Natural killer cell (primary cell): ENCODE measurements at places on chromosomes 16 and 17. TPM values are rescaled to one million over a fixed set of nuclear protein-coding genes. Genes with fewer than 3 reads are reported as not detected.

DNA sequence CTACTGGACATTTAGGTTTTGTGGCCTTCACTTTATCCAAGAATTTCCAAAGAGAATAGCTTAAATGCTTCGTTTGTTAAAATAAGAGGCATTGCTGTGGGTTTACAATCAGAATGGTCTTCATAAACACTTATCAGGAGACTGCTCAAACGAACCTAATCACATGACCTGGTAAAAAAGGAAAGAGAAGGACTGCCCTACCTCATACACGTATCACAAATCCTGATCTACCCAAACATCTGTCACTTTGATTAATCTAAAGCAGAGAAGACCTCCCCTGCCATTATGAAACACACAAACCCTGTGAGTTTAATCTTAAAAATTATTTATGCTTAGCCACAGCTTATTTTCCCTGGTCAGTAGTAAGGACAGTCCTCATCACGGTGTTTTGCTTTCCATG, 76.6 kb downstream of the PARN start:
- H3K27me3 ChIP-seq = no peaks in the 10 kb centered on the region
- no peak overlapping the region for H3K4me3 ChIP-seq
- no peak overlapping the region for H3K27ac ChIP-seq
- peaks cover 31% of the 10 kb centered on the region for H3K36me3 ChIP-seq
- no peak for DNase-seq

GRCh38 chr17:12574525-12574924, 91.2 kb upstream of the MYOCD start:
- H3K27me3 ChIP-seq = no peaks in the 10 kb centered on the region
- no peak overlapping the region for H3K27ac ChIP-seq
- H3K36me3 ChIP-seq = no peaks in the 10 kb centered on the region
- no peaks in the 10 kb centered on the region for H3K4me1 ChIP-seq
- no peak for DNase-seq

The PPP1R27 gene
- not detected for total RNA-seq

The HAGH gene
- total RNA-seq = 37.5 TPM

DNA sequence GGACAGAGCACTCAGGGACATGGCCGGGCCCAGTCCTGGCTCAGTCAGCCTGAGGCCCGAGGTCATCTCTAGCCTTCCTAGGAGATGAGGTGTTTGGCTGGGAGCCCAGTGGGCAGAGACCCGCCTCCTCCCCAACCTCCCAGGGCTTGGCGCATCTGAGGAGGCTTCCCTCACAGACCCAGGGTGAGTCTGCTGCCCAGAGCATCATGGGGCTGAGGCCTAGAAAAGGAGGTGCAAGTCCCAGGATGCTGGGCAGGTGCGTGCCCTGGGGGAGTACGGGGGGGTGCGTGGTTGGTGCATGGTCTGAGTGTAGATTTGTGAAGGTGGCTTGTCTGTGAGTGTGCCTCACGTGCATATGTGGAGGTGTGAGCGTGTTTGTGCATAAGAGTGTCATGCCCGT, 4.7 kb downstream of the PDE6G start:
- no peak for DNase-seq
- peaks cover 3% of the 10 kb centered on the region for H3K27me3 ChIP-seq
- H3K4me1 ChIP-seq = peaks cover 17% of the 10 kb centered on the region
- no peak overlapping the region for H3K27ac ChIP-seq
- no peaks in the 10 kb centered on the region for H3K36me3 ChIP-seq

DNA sequence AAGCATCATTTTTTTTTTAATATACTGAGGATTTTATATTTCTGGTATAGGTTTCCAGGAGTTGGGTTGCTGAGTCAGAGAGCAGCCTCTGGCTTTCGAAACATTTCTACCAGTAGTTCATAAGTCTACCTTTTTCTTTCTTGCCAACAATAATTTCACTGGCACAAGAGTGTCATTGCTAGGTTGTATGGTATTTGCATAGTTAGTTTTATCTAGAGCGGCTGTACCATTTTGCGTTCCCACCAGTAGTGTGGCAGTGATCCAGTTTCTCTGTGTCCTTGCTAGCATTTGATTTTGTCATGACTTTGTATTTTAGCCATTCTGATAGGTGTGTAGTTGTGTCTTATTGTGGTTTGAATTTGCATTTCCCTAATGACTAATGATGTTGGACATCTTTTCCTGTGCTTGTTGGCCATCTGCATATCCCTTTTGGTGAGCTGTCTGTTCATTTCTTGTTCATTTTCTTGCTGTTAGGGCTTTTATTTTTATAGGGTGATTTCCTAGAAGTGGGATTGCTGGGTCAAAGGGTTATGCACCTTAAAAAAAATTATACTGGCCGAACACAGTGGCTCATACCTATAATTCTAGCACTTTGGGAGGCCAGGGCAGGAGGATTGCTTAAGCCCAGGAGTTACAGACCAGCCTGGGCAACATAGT, 39.9 kb downstream of the SNX29 start:
- no peak overlapping the region for H3K4me3 ChIP-seq
- peaks cover 2% of the 10 kb centered on the region for H3K4me1 ChIP-seq
- H3K27me3 ChIP-seq = no peaks in the 10 kb centered on the region
- no peak for DNase-seq
- no peak overlapping the region for H3K27ac ChIP-seq

DNA sequence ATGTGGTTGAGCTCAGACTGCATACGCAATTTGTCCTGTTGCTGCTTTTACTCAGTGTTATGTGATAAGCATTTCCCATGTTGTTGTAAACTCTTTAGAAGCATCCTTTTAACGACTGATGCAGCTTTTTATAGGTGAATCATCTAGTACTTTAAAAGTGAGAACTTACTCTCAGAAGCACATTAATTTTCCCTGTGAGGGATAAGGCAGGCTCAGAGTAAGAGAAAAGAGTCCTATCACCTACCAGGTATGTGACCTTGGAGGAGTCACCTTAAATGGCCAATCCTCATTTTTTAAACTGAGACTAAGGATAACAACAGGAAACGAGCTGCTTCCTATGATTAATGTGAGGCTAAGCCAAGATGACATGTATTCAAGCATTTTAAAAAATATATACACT, 34.4 kb upstream of the GAN start:
- H3K4me1 ChIP-seq = no peaks in the 10 kb centered on the region
- H3K4me3 ChIP-seq = no peak overlapping the region
- H3K36me3 ChIP-seq = no peaks in the 10 kb centered on the region
- no peak for DNase-seq

- DNase-seq = no peak
- H3K27me3 ChIP-seq = no peaks in the 10 kb centered on the region
- H3K36me3 ChIP-seq = peaks cover 27% of the 10 kb centered on the region
- no peak overlapping the region for H3K4me3 ChIP-seq
Measured at GRCh38 chr16:66616169-66616568, 11.7 kb downstream of the CMTM3 start.

DNA sequence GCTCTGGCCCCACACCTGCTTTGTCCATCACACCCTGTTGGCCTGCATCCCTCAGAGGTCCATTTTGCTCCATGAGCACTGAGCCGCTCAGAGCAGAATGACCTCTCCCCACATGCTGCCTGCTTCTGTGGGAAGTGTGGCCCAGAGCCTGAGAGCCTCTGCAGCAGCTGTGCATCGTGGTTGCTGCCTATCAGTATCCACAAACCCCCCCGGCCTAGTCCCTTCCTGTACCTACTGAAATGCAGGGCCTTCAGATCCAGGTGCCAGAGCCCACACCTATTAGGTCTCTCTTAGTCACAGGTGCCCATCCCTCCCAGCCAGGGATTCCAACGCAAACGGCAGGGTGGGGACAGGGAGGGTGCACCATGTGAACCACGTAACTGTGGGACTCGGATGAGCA, 16.6 kb upstream of the TRPV3 start:
- H3K36me3 ChIP-seq = peaks cover 2% of the 10 kb centered on the region
- H3K4me1 ChIP-seq = no peaks in the 10 kb centered on the region
- H3K4me3 ChIP-seq = no peak overlapping the region
- H3K27me3 ChIP-seq = no peaks in the 10 kb centered on the region
- no peak overlapping the region for H3K27ac ChIP-seq

The HYDIN gene
- 0.82 TPM for total RNA-seq

- no peaks in the 10 kb centered on the region for H3K36me3 ChIP-seq
- no peak overlapping the region for H3K27ac ChIP-seq
- peaks cover 27% of the 10 kb centered on the region for H3K4me1 ChIP-seq
- DNase-seq = no peak
- no peak overlapping the region for H3K4me3 ChIP-seq
- no peaks in the 10 kb centered on the region for H3K27me3 ChIP-seq
Measured at GRCh38 chr17:1752425-1753262, 9.2 kb upstream of the SERPINF1 start.

The OR1A1 gene
- not detected for total RNA-seq

The MMP2 gene
- total RNA-seq = not detected

DNA sequence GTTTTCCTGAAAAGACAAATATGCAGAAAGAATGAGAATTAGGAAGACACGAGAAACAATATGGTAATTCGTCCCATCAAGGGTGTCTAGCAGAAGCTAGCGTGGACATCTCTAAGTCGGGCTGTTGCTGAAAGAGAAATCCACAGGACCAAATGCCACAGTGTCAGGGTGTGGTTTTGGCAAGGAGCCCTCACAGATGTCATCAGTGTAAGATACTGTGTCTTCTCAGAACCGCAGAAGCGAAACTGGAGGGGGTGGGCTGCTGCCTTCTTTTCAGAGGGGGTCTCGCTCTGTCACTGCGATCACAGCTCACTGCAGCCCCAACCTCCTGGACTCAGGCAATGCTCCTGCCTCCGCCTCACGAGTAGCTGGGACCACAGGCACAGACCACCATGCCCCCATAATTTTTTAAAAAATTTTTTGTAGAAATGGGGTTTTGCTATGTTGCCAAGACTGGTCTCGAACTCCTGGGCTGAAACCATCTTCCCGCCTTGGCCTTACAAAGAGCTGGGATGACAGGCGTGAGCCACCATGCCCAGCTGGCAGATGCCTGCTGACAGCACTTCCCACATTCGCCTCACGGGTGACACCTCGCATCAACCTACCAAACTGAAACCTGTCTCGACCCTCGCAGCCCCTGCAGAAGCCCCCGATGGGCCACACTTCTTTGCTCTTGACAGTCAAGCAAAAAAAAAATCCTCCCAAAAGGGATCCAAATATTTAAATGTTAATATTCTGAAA, 26.2 kb downstream of the TRAP1 start:
- H3K4me1 ChIP-seq = peaks cover 14% of the 10 kb centered on the region
- H3K27me3 ChIP-seq = no peaks in the 10 kb centered on the region
- H3K36me3 ChIP-seq = peaks cover 7% of the 10 kb centered on the region

The SLC38A8 gene
- total RNA-seq = not detected

DNA sequence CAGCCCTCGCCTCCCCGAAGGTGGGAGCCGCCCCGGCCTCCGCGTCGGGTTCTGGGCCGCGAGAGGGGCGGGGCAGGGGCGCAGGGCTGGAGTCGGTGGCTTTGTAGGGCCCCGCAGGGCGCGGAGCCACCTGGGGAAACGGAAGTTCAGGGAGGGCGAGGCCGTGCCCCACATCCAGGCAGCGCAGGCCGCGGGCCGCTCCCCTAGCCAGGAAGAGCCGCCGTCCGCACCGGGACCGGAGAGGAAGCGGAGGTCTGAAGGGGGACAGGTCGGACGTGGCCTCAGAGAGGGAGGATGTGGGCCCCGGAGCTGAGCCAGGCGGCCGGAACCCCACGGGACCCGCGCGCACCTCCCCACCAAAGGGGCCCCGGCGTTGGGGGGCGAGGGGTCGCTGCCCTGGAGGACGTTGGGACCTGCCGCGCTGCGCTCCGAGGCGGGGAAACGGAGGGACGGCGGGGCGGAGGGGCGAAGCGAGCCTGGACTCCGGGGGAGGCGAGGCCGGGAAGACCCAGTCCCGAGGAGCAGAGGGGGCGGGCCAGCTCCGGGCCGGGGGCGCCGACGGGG, 482 bp upstream of the SLC16A3 start:
- no peaks in the 10 kb centered on the region for H3K36me3 ChIP-seq
- H3K27me3 ChIP-seq = no peaks in the 10 kb centered on the region
- peaks cover 49% of the 10 kb centered on the region for H3K4me1 ChIP-seq
- DNase-seq = peak; percentile 63
- peak overlapping the region; percentile 99 for H3K27ac ChIP-seq
- peak overlapping the region; percentile 75 for H3K4me3 ChIP-seq

The CPHXL2 gene
- total RNA-seq = not detected

GRCh38 chr16:80682421-80683070, 121.9 kb downstream of the CDYL2 start:
- no peaks in the 10 kb centered on the region for H3K27me3 ChIP-seq
- H3K27ac ChIP-seq = no peak overlapping the region
- no peak overlapping the region for H3K4me3 ChIP-seq
- H3K36me3 ChIP-seq = no peaks in the 10 kb centered on the region
- no peak for DNase-seq
- no peaks in the 10 kb centered on the region for H3K4me1 ChIP-seq

DNA sequence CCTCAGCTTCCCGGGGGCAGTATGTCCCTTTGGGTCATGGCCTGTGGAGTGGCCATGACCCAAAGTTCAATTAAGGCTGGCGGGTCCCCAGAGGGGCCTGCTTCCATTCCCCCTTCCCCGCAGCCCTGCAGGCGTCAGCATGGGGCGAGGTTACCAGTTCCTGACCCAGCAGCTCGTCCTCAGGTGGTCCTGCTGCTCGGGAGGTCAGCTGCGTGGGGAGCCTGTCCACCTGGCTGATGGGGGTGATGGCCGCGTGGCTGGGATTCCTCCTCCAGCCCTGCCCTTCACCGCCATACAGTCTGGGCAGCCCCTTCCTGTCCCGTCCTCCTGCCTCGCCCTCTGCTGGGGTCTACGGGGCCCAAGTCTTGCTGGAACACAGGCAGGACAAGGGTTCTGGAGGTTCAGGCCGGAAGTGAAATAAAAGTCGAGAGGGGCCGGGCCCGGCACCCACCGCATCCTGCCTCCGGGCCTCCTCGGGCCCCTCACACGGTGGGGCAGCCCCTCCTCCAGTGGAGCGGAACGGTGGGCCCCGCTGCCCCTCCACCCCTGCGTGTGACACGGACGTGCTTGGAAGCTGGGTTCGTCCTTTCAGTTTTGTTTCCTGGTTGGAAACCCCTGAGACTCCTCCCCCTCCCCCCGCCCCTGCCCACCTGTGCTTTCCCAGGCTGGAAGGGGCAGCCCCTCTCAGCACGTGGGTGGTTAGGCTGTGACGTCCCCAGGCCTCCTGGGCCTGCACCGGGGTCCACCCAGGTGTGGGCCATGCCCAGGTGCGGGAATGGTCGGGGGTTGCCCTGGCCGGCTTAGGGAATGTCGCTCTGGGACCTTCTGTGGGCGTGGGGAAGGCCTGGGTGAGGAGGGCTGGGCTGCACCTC, 6.8 kb downstream of the UBALD2 start:
- DNase-seq = peak; percentile 61
- peaks cover 76% of the 10 kb centered on the region for H3K4me1 ChIP-seq

The AATF gene
- total RNA-seq = 60.1 TPM

The HOXB3 gene
- total RNA-seq = 7.9 TPM

The TBC1D28 gene
- not detected for total RNA-seq

DNA sequence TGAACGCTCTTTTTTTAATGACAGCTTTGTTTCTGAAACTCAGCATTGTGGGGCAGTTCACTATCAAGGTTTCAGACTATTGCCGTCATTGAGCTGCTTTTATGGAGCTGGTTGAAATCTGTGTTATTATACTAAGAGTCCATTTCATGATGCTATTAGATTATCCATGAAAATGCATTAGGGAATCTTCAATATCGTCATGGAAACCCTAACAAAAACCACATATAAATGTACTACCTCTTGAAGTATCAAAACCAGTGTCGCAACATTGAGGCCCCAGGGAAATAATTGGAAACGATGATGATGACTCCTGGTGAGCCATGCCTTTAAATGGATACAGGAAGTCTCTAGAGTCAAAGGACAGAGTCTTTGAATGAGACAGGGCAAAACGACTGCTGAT, 231.6 kb upstream of the CPHXL start:
- no peaks in the 10 kb centered on the region for H3K36me3 ChIP-seq
- no peak overlapping the region for H3K27ac ChIP-seq
- H3K4me3 ChIP-seq = no peak overlapping the region
- DNase-seq = no peak
